ENCODE measurements at places on chromosomes 7 and 10. TPM values are rescaled to one million over a fixed set of nuclear protein-coding genes. Genes with fewer than 3 reads are reported as not detected.

The GIMAP4 gene
- 354 TPM for total RNA-seq

The FGF8 gene
- not detected for total RNA-seq

The TUBB8 gene
- not detected for total RNA-seq

The AASS gene
- 0.48 TPM for total RNA-seq

The C10orf53 gene
- total RNA-seq: not detected

The STK31 gene
- total RNA-seq: 0.29 TPM

The GRID1 gene
- total RNA-seq: not detected

The MDFIC gene
- 110 TPM for total RNA-seq

The SDK1 gene
- total RNA-seq: 0.45 TPM

The TMEM225B gene
- total RNA-seq: 1.3 TPM
